Motor neuron (in vitro differentiated cells): ENCODE measurements at places on chromosomes 12 and 14.

DNA sequence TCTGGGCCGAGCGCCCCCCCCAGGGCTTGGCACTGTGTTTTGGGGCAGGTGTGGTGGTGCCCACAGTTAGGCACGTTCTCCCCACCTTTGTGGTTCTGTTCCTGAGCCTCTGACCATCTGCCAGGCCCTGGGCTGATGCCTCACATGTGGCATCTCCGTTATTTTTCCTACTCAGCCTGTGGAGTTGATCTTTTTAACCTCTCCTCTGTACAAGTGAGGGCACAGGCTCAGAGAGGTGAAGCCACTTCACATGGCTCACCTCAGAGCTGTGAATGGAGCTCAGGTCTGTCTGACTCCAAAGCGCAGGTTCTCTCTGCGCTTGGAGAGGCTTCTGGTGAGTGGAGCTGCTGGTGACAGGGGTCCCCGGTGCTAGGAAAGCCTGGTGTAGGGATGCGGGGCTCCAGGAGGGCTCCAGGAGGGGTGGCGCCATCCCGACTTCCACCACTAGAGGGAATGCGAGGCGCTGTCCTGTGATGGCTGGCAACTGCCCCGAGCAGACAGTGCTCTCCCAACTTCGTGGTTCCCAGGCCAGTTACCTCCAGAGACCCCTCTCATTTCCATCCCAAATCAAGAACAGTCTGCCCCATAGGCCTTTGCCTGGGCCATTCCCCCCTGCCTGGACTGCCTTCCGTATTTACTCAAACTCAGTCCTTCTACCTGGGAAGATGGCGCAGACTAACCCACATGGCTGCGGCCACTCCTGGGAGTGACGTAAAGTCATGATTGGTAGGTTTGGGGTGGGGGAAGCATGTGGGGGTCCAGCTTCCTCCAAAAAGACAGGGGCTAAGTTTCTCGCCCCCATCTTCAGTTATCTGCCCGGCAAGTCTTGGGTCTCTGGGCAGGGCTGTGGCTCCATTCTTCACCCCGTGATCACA, 9.9 kb downstream of the BCL7A start:
- peak; percentile 55 for ATAC-seq

- ATAC-seq, result peak; percentile 60
Observed at GRCh38 chr12:13981296-13981962, at the start of gene GRIN2B. TSS of gene GRIN2B (minus strand) at chr12:13981602. CDS start at chr12:13866208, 115,394 bp downstream.

DNA sequence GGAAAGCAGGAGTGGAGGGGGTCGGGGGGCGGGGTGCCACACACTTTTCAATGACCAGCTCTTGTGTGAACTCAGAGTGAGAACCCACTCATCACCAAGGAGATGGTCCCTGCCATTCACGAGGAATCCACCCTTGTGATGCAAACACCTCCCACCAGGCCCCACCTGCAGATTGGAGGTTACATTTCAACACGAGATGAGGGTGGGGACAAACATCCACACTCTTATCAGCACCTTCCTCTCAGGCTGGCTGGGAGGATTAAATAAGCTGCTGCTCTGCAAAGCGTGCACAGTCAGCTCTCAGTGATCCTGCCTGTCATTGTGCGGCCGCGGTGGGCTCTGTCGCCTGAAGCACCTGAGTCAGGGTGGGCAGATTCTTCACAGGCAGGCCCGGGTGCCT, 39.7 kb downstream of the AACS start:
- ATAC-seq, result no peak

DNA sequence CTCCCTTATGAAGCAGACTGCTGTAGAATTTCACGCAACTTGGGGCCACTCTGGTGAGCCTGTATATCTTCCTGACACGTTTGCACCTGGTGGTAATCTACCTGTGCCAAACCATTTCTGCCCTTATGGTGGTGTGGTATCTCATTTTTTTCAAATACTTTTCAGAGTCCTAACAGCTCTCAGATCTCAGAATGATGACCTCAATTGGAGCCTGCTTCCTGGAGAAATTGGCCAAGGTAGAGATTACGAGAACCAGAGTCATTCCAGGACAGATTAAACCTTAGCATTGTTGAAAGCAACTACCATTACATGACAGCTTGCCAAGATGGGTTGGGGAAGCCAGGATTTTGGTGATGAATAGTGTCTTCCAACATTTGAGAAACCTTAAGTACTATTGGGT, 48.2 kb downstream of the CPSF6 start:
- no peak for ATAC-seq

GRCh38 chr14:106200541-106201315, 674.3 kb downstream of the TMEM121 start:
- ATAC-seq, result no peak

DNA sequence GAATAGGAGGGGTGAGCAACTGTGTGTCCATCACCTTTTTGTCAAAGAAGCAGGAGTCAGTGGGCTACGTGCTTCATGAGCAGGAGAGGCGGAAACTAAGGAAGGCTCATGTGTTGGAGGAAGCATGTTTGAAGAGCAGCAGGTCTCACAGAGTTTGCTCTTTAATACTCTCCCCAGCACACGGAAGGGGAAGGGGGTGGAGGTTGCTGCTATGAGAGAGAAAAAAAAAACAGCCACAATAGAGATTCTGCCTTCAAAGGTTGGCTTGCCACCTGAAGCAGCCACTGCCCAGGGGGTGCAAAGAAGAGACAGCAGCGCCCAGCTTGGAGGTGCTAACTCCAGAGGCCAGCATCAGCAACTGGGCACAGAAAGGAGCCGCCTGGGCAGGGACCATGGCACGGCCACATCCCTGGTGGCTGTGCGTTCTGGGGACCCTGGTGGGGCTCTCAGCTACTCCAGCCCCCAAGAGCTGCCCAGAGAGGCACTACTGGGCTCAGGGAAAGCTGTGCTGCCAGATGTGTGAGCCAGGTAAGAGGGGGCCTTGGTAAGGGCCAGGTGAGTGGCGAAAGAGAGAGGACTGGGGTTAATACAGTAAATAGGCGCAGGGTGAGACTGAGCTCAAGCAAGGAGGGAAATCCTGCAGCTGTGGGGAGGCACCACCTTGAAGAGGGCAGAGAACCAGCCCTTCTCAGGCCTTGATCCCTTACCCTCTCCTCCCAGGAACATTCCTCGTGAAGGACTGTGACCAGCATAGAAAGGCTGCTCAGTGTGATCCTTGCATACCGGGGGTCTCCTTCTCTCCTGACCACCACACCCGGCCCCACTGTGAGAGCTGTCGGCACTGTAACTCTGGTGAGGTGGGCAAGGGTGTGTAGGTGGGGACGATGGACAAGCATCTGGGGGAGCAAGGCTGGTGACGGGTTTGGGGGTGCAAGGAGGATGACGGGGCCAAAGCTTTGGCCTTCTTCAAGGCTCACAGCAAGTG, at the start of gene CD27:
Gene CD27, plus strand, starts transcription at position 252 of the 985 bp plus-strand sequence. Its CDS starts 141 bp downstream, at position 393.
- no peak for ATAC-seq

GRCh38 chr12:1846421-1847405, 26.3 kb downstream of the LRTM2 start:
- no peak for ATAC-seq

GRCh38 chr12:69481133-69481532, 10.9 kb downstream of the FRS2 start:
- ATAC-seq, result no peak

DNA sequence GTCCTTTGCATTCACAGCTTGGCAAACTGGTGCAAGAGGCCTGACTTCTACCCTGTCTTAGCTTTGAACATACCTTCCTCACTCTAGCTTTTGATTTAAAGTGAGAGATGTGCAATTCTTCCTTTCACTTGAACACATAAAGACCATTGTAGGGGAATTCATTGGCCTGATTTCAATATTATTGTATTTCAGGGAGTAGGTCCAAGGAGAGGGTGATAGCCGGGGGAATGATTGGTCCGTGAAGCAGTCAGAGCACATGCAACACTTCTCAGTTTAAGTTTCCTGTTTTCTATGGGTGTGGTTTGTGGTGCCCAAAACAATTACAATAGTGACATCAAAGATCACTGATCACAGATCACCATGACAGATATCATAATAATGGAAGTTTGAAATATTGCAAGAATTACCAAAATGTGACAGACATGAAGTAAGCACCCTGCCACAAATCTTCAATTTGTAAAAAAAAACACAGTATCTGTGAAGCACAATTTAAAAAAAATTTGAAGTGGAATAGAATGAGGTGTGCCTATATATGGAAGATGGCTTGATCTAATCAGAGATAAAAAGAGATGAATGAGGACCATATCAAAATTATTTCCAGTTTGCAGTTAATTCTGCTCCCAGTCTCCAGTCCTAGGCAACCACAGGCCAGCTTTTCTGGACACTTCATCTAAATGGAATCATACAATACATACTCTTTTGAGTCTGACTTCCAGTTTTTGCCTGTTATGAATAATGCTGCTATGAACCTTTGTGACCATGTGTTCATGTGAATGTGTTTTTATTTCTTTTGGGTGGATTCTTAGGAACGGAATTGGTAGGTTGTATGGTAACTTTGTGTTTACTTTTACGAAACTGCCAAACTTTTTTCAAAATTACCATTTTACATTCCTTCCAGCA, 23.2 kb downstream of the BORCS5 start:
- peak; percentile 66 for ATAC-seq

- ATAC-seq, result no peak
Observed at GRCh38 chr14:36271222-36271621, 49.2 kb downstream of the MBIP start.

- peak; percentile 36 for ATAC-seq
Observed at GRCh38 chr14:91284791-91285548, 40.5 kb upstream of the GPR68 start.

DNA sequence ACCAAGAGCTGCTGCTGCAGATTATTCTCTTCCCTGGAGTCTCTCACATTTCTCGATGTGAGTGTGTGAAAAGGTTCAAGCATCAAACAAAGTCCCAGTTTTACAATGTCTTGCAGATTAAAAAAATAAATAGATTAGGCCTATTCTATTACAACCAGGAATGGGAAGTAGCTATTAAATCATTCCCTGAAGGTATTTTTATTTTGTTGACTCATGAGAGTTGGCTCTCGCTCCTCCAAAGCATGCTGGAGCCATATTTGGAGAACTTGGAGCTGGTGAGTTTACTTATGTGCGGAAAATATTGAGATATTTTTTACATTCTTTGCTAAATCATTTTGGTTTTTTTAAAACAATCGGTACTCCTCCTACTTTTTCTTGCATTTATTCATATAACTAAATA, 572.3 kb downstream of the ETNK1 start:
- no peak for ATAC-seq
